ENCODE measurements at places on chromosomes 6 and 20.
A peak's percentile ranks its signal among the peaks of the same experiment; 100 is the strongest.

GRCh38 chr6:94269256-94269655 is 849.9 kb upstream of the EPHA7 start:
- no peak for DNase-seq

GRCh38 chr6:150363733-150364132 is 5.1 kb upstream of the IYD start:
- no peak for DNase-seq

DNA sequence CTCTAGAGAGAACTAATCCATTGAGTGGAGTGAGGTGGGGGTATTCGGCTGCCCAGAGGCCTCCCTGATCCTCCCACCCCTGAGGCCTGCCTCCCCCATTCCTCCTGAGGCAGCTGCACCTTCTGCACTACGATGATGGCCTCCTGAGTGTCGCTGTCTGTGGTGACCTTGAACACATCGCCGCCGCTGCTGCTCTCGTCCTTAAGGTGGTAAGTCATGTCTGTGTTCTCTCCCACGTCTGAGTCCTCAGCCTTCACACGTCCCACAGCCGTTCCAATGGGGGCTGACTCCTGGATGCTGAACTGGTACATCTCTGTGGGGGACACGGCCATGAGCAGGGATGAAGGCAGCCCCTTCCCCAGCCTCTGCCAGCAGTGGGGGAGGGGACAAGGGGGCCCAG is 94.8 kb downstream of the CD40 start:
- DNase-seq, result no peak

DNA sequence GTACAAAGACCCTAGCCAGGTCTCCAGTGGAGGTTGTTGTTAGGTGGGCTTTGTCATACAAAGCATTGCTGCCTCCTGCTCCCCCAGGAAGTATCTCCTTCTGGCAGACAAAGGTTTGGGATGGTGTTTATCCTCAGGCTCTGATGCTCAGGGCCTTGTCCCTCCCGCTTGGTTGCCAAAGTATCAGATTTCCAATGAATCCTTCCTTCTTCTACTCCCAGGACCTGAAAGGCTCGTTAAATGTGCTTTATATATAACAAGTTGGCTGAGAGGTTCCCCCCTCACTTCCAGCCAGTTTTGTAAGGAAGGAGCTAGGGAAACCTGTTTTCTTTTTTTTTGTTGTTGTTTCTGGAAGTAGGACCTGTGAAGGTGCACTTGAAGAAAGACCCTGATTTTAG is 14.4 kb downstream of the PTK7 start:
- DNase-seq, result no peak

- DNase-seq, result no peak
Observed at GRCh38 chr6:33875696-33876095, 71.9 kb upstream of the MLN start.

- DNase-seq, result peak; percentile 72
Observed at GRCh38 chr20:49812507-49813304, at the start of gene SLC9A8. Gene SLC9A8 (plus strand): TSS chr20:49812828. CDS start chr20:49812923, 95 bp downstream.

GRCh38 chr6:89669002-89669401 is 30.5 kb upstream of the LYRM2 start:
- DNase-seq, result no peak

DNA sequence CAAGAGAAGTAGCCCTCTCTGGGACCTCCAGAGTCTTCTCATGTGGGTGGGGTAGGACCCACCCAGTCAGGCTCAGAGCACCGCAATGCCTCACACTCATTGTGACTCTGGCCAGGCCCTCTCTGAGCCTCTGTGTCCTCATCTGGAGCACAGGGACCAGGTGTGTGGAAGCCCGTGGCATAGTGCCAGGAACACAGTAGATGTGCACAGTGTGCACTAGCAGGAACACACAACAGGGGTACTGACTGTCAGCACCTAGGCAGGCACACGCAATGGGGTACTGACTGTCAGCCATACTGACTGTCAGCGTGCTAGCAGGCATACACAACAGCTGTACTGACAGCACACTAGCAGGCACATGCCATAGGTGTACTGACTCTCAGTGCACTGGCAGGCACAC is 2.0 kb upstream of the STMN3 start:
- no peak for DNase-seq

- no peak for DNase-seq
Observed at GRCh38 chr6:24357336-24358218, at the start of gene DCDC2. Gene DCDC2 (minus strand): TSS chr6:24358059. CDS start chr6:24357750, 309 bp downstream.

DNA sequence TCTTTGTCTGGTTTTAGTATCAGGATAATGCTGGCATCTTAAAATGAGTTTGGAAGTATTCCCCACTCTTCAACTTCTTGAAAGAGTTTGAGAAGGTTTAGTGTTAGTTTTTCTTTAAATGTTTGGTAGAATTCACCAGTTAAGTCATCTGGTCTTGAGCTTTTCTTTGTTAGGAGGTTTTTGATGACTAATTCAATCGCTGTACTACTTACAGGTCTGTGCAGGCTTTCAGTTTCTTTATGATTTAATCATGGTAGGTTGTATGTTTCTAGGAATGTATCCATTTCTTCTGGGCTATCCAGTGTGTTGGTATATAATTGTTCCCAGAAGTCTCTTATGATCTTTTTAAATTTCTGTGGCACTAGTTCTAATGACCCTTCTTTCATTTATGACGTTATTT is 215.5 kb downstream of the LRFN2 start:
- no peak for DNase-seq

- DNase-seq, result no peak
Observed at GRCh38 chr6:127914240-127914639, 13.4 kb upstream of the THEMIS start.

- DNase-seq, result no peak
Observed at GRCh38 chr20:428658-429200, 20.6 kb downstream of the RBCK1 start.

DNA sequence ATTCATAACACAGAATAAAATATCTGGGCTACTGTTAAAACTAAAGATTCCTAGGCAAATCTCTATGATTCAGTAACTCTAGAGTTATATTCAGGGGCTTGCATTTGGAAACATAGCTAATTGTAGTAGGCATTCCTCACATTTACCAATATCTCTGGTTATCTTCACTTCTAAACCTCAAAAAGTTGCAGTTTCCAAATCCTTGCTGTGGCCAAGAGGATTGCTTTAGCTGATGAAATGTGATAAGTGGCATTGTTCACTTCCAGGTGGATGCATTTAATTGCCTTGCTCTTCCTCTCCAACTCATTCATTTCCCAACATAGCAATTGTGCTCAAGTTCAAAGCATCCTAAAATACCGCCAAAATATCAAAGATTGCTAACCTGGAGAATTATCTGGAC is 246.6 kb downstream of the GRIK2 start:
- no peak for DNase-seq

DNA sequence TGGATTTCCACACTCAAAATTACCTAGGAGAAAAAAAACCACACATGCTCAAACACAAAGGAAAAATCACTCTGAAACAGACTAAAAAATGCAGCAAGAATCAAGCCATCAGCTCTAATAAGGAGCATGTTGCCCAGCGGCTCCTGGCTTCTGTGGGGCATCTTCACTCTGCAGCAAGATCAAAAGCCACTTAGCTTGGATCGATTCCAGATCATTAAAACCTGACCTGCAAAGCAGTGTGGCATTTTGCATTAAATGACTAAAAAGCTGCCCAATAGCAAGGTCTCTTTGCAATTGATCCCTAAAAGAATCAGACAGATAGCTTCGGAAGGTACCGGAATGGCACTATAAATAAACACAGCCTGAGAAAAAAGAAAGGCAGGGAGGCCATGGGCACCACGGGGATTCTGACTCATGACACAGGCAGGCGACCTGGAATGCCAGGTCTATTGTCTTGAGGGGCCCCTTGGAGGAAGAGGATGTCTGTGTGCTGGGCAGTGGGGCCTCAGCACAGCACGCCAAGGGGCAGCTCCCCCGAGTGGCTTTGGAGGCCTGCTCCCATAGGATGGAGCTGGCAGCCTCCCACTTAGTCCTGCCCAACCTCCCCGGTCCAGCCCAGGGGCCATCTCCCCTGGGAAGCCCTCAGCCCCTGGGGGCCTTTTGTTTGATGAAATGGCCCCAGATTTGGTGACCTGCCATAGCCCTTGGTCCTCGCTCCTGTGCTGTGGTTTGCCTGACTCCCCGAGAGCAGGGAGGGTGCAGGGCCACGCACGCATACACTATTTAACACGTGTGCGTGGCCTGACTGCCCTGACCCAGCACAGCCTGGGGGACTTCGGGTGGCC is 7.6 kb downstream of the LEMD2 start:
- DNase-seq, result no peak

DNA sequence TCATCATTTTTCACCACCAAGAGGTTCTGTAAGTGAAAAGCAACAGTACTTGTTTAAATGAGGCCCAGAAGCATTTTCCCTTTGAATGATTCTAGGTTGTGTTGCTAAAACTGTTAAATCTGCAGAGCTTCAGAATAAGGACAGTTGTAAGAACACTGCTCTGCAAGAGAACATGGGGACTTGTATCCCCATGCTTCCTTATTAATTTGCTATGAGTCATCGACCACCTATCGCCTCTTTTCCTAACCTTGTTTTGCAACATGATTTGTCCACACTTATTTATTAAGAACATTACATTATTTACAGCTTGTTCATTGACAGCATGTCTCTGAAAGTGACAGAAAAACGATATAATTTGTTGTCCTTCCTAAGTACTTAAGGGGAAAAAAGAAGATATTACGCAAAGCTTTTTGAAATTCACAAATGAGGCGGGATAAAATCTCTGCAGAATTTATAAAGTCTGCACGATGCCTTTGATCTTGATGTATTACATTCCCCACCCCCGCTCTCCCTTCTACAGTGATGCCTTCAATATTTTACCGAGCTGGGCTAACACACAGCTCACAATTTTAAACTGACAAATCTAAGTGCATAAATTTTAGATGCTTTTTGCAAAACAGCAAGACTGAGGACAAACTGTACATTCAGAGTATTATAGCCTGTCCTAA is 220.0 kb upstream of the SPTLC3 start:
- DNase-seq, result no peak

DNA sequence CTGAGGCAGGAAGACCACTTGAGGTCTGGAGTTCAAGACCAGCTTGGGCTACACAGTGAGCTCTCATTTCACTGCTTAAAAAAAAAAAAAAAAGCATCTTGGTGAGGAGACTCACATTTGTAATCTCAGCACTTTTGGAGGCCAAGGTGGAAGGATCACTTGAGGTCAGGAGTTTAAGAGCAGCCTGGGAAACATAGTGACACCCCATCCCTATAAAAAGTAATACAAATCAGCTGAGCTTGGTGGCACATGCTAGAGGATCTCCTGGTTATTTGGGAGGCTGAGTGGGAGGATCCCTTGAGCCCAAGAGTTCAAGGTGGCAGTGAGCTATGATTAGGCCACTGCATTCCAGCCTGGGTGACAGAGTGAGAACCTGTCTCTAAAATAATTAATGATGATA is 29.4 kb upstream of the SYNCRIP start:
- no peak for DNase-seq

DNA sequence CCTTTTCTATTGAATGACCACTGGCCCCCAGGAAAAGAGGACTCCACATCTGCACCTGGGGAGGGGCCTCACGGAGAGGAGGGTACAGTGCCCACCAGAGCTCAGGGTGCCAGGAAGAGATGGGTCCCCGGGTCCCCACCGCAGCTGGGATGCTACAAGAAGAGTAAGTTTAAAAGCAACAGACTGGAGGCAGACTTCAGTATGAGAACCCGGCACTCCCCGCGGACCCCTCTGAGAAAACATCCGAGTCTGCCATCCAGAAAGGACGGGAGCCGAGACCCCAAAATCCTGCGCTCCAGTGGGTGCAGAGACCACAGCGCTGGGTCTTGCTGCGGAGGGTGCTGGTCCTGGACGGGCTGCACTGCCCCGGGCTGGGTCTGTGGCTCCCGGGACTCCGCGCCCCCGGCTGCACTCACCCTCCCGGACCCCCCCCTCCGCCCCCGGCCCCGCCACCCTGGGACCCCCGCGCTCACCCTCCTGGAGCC is 350 bp downstream of the HELZ2 start:
- no peak for DNase-seq

DNA sequence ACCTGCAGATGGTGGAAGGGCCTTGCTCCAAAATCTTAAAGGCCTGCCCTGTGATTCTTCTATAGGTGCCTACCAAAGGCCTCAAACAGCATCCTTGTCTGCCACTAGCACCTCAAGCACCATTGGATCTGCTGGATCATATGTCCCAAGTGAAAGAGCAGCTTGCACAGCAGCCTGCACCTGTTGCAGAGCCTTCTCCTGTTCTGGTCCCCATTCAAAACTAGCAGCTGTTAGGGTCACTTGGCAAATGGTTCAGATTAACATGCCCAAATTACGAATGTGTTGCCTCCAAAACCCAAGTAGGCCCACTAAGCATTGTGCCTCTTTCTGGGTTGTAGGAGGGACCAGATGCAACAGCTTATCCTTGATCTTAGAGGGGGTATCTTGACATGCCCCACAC is 99.6 kb upstream of the F13A1 start:
- no peak for DNase-seq

- DNase-seq, result no peak
Observed at GRCh38 chr6:100115407-100116101, 121.5 kb upstream of the MCHR2 start.

DNA sequence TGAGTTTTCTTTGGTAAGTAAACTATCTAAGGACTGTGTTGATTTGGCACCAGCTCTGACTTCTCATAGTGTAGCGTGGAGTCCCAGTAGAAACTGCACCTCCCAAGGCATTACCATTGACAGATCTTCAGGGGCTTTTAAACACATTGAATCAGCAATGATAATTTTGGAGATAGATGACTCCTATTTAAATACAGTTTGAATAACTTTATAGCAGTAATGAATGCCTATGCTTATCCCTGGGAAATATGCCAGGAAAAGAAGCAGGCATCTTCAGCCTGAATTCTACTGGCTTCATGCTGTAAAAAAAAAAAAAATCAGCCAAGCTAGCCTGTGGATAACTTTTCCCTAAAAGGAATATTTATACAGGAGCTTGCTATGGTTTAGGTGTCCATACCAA is 895.9 kb downstream of the EYS start:
- no peak for DNase-seq

GRCh38 chr6:143299253-143300166 is 151.0 kb downstream of the ADAT2 start:
- DNase-seq, result no peak

- no peak for DNase-seq
Observed at GRCh38 chr20:35395728-35396127, 16.0 kb downstream of the UQCC1 start.

DNA sequence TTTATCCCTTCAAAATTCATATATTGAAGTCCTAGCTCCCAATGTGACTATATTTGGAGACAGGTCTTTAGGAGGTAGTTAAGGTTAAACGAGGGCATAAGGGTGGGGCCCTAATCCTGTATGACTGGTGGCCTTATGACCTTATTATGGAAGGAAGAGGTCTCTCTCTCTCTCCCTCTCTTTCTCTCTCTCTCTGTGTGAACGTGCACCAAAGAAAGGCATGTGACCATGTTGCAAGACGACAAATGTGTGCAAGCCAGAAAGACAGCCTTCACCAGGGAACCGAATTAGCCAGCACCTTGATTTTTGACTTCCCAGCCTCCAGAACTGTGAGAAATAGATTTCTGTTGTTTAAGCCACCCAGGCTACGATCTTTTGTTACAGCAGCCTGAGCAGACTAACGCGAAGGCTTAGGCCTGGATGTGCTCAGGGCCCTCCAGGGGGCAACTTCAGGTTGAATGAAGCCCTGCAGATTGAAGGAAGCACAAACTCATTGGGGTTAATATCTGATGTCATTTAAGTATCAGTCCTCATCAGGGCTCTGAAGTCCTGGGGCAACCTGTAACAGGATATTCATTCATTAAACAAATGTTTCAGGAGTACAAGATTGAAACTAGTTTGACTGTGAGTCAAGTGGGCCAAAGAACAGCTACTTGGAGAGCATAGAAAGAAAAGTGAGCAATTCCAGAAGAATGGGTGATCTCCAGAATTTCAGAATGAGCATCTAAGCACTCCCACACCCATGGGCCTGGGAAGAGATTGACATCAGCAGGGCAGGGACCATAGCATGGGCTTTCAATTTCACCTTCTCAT is 157.4 kb upstream of the TNFAIP3 start:
- no peak for DNase-seq

- no peak for DNase-seq
Observed at GRCh38 chr6:26544473-26544872, 6.3 kb downstream of the HMGN4 start.
